ENCODE measurements at places on chromosomes 13 and 19. TPM values are rescaled to one million over a fixed set of nuclear protein-coding genes. Genes with fewer than 3 reads are reported as not detected.

DNA sequence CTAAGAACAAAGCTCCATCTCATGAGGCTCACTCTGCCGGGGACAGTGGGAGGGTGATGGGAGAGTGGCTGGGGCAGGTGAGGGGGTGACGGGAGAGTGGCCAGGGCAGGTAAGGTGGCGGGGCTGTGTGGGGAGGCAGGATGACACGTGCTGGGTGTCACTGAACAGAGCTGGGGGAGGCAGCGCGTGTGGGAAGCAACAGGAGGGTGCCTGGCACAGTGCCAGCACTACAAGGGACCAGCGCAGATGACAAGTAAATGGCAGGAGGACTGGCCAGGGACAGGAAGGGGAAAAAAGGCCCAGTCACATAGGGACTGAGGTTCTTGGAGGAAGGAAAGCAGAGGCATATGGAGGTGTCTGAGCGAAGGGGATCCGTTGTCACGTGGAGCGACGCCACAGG, 129.9 kb downstream of the RNF17 start:
- no peak for DNase-seq

GRCh38 chr13:43776501-43777079, 10.2 kb downstream of the ENOX1 start:
- DNase-seq, result no peak

DNA sequence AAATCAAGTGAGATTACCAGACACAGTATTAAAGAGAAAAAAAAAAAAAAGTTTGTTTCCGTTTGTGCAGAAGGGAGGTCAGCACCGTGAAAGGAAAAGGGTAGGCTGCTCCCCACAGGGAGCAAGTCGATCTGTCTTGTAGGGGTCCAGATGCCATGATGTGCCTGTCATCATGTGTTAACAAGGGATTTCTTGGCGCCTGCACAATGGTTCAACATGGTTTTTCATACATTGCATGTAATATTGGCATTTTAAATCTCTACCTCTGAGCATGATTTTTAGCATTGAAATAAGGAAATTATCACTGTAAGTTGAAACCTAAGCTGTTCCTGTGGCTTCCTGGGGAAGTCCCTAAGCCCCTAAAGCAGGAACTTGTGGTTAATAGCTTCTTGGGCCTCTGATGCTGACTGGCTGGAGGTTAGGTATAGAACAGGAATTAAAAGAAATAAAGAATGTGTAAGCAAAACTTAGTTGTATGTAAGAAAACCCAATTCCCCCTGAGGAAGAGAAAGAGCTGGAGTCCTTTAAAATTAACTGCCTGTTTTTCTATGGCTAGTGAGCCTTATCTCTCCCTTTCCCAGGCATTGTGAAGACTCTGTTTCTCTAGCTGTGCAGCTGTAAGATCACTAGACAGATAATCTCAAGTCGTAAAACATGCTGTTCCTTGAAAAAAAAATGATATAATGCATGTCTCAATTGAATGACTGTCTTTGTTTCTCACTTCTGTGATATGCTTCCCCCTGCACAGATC, 7.4 kb upstream of the FCGBP start:
- peak; percentile 85 for DNase-seq

DNA sequence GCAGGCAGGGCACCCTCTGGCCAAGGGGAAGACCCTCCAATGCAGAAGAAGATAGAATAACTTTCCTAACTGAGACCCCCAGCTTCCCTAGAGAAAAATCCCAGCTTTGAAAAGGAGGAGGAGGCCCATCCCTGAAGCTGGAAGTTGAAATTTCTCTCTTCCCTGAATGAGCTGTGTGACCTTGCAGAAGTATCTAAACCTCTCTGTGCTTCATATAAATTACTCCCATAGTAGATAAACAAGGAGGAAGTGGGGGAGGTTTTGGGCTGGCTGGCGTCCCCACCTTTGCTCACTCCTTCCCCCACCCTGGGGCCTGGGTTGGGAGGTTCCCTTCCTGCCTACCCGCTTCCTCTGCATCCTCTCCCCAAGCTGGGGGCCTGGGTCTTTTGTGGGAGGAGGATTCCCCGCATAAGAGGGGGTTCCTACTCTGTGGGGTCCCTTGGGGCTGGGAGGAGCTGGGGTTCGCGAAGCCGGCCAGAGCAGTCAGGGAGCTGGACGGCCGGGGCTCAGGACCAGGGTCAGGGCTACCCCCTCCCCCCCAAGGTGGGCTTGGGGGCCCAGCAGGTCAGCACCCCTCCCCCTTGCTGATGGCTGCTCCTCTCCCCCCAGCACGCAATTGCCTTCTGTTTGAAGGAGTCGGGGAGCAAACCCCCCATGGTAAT, 11.7 kb downstream of the CAMSAP3 start:
- no peak for DNase-seq

DNA sequence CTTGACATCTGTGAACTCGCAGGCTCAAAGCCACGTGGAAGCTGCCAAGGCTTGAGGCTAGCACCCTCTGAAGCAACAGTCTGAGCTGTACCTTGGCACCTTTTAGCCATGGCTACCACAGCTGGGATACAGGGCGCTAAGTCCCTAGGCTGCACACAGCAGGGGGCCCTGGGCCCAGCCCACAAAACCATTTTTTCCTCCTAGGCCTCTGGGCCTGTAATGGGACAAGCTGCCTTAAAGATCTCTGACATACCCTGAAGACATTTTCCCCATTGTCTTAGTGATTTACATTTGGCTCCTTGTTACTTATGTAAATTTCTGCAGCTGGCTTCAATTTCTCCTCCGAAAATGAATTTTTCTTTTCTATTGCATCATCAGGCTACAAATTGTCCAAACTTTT, 455.9 kb downstream of the TDRD3 start:
- no peak for DNase-seq

DNA sequence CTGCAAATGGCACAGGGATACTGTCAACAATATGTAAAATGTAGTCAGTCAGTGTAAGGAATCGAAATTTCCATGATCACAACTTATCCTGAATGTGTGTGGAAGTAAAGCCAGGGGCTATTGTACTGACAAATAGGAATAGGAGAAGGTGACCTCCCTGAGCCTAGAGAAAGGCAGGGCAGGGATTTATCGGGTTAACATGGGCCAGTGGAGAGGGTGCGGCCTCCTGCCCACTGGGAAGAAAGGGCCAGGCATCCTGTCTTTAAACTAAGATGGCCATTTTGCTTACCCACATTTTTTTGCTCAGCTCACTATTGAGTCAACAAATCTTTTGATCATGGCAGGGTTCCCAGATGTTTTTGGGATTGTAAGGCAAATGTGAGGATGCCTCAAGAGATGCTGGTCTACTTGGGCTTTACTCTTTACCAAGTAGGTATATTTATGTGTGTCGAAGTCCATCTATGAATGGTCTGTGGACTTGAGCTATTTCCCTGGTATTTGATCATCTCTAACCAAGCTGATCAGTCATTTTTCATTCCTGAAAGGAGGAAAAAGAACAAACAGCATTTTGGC, 116.6 kb upstream of the RNF113B start:
- DNase-seq, result no peak

DNA sequence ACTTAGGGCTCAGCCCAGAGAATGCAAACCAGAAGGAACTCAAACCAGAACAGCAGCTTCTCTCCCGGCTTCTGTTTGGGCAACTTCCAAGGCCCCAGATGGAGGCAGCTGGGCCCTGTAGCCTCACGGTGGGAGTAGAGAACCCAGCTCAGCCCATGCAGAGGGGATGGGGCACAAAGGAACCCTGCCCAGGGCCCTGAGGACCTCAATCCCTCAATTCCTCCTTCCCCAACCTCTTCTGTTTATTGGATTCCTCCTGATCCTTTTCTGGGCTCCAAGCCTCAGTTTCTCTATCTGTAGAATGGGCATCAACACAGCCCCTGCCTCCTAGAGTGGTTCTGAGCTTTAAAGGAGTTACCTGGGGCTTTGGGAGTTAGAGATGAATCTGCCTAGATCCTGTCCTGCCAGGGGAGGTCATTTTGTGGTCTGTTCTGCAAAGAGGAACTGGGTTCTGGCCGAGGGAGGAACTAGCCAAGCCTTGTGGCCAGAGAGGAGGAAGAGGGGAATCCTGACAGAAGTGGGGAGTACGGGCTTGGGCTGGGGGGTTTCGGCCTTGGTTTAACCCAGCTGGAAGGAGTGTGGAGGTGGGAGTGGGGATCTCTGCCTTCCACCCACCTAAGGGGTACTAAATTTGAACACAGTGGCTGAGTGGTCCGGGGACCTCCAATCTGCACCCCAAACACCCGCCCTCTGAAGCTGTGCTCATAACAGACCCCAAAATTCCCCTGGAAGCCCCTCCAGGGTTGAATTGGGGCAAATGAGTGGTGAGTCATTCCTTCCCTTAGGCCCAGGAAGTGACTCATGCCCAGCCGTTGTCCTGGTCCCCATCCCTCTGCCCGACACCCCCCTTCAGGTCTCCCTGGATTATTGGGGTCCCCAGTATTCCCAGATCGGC, 2.7 kb downstream of the ADGRE5 start:
- no peak for DNase-seq

GRCh38 chr19:38812009-38812840, 520 bp downstream of the LGALS4 start:
- no peak for DNase-seq

DNA sequence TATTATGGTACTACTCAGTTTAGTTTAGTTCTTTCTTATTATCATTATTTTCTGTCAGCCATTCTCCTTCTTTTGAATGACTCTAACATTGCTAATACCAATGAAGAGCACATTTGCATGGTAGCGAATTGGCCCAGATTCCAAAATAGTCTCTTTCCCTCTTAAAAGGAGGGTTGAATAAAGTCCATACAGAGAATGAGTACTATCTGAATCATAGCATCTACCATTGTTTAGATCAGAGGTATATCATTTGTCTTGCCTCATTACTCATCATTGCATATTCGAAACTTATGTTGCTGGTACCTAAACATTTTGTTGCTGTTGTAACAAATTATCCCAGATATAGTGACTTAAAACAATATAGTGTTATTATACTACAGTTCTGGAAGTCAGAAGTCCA, 1235.3 kb upstream of the ATXN8OS start:
- no peak for DNase-seq

DNA sequence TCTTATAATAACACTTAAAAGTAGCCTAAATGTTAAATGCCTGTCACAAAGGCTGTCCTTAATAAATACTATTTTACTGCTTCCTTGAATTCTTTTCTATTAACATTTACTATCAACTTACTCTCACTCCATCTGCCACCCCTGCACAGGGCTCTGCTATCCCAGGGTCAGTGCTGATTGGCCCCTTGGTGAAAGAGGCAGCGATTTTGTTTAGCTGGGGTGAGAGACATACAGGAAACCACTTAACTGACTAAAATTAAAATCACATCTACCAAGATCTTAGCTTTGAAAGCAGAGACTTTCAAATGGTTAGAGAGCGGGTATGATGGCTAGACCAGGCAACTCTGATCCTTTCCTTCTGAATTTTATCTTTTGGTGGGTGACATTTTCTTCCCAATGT, 149.9 kb upstream of the HTR2A start:
- DNase-seq, result no peak

DNA sequence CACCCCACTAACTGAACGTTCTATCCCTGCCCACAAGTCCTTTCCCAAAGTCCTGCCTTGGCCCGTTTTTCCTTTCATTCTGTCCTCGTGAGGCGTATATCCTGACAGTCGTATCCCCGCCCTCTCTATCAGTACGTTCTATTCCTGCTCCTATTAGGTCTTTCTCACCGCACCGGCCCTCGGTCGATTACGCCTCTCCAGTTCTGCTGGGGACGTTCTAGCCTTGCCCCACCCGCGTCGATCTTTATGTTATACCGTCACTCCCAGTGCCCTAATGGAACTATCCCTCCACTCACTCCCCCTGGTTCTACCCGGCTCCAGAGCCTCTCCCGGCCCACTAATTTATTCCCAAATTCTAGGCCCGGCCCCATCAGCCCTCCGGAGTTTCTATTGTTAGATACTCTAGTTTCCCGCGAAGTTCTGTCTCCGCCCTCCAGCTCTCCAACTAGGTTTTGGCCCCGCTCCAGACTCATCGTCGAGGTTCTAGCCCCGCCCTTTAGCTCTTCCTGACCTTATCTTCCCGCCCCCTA, 2.0 kb downstream of the PLAUR start:
- DNase-seq, result no peak

- DNase-seq, result no peak
These were observed 14.1 kb upstream of the C19orf33 start for GRCh38 chr19:38289955-38290354.

- no peak for DNase-seq
These were observed 285.4 kb downstream of the ATP8A2 start for GRCh38 chr13:25657157-25657556.

DNA sequence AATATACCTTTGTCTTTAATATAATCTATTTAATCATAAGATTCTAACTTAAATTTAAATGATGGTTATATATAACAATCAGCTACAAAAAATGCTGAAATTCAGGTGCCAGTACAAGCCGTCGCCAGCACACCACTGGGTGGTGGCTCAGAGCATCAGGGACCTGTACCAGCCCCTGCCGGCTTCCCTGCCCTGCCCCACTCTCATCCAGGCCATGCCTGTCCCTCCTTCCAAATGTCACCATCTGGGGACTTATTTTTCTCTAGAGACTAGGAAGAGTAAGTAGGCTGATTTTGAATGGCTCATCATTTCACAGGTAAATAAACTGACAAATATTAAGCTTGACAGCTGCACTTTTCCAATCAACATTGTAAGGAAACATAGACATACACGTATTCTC, 1.6 kb downstream of the METTL21C start:
- no peak for DNase-seq

The PIP5K1C gene
- total RNA-seq, result 21.5 TPM

The LILRB4 gene
- 20.2 TPM for total RNA-seq

All from naive thymus-derived CD4-positive, alpha-beta T cell (primary cell).